GF-D8 (cell line): ENCODE measurements at places on chromosomes 1 and 21.

- DNase-seq: no peak
These were observed 49.8 kb downstream of the PRDM2 start for GRCh38 chr1:13749543-13750341.

DNA sequence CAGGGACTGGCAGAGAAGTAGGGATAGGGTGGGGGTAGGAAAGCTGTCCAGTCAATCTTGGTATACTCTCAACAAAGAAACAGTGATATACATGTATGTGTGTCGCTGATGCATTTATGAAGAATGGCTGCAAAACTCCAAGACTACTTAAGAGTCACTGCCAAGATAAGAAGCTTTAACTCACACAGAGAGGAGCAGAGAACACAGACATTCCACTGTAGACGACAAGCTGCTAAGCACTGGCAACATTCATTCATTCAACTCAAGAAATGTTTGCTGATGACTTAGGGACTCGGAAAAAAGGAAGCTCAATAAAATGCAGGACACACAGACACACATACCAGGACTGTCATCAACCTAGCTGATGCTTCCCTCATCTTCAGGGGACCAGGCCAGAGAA is 5.5 kb downstream of the CTNNBIP1 start:
- DNase-seq: no peak

- no peak for DNase-seq
These were observed 7.7 kb downstream of the PDZK1IP1 start for GRCh38 chr1:47181955-47182675.

DNA sequence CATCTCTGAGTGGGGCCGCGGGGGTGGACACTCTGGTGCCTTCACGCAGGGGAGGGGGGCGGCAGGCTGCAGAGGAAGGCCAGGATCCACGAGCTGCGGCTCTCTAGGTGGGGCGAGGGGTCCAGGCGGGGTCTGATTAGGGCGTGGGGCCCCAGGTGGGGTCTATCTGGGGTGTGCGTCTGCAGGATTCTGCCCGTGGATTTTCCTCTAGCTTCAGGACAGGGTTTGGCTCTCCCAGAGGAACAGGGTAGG is 6.3 kb downstream of the JMJD4 start:
- no peak for DNase-seq
